Activated CD4-positive, alpha-beta T cell treated with anti-CD3 and anti-CD28 coated beads, Interleukin-2, amount 50 U/mL, for 1 hour (primary cell): ENCODE measurements at places on chromosomes 3 and 15.

DNA sequence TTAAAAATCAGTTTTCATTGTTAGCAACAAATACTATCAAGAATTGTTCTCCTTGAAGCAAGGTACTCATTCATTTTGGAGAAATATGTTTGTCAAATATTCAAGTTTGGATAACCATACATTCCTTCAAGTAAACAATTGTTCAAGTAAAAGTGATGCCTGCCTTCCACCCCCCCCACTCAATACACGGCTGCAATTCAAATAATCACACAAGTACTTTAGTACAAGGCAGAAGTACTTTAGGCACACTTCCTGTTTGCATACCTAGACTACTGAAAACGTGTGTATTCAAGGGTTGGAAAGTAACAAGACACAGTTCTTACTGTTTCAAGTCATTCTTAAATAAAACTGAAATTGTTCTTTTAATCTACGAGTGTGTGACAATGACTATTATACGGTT is 45.4 kb downstream of the TJP1 start:
- no peak for DNase-seq

DNA sequence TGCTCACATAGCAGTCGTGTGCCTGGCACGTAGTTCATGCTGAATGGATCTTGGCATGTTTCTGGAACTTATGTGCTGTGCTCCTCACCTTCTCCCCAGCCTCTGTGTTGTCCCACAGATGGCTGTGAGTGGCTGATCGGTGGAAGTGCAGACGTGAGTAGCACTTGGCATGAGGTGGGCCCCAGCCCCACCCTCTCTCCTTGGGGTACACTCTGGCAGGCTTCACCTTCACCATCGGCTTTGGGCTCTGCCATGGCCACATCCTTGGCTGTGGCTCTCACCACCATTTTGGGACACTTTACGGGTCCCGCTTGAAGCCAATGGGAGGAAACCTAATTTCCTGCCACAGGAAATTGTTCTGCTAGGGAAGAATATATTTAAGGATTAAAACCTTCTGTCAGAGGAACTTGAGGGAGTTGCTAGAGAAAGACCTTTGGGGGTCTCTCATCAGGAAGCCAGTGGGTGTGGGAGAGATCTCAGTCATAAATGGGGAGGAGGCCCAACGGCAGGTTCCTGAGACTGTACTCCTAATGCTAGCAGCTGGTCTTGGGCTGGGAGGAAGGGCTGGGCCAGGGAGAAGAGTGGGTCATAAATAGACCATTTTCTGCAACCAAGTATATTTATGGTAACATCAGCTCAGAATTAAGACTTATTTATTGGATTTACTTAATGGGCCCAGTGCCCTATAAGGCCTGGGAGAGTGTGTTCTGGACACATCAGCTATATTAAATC is 92.3 kb downstream of the SMAD3 start:
- no peak for DNase-seq

DNA sequence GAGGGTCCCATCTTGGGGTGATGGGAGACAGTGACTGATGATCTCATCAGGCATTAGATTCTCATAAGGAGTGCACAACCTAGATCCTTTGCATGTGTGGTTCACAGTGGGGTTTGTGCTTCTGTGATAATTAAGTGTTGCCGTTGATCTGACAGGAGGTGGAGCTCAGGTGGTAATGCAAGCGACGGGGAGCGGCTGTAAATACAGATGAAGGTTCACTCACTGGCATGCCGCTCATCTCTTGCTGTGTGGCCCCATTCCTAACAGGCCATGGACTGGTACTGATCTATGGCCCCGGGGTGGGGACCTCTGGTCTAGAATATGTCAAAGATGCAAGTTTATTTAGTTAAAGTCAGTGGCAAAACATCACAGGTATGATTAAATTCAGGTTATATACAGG is 8.7 kb downstream of the MEF2A start:
- no peak for DNase-seq

DNA sequence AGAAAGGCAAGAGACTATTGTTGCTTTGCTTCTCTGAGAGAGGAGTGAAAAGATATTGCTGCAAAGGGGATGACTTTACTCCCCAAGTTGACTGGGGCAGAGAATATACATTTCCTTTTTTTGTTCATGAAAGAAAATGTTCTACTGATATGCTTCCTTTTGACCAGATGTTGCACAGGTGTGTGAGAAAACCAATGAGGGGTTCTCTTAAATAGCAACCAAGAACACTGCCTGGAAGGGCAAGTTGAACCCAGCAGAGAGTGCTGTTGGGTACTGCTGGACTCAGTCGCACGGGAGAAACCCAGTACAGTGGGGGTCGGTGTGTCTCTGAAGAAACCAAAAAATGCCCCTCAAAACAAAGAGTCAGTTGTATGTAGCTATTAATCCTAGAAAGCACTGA is 101.2 kb downstream of the CHST2 start:
- no peak for DNase-seq

DNA sequence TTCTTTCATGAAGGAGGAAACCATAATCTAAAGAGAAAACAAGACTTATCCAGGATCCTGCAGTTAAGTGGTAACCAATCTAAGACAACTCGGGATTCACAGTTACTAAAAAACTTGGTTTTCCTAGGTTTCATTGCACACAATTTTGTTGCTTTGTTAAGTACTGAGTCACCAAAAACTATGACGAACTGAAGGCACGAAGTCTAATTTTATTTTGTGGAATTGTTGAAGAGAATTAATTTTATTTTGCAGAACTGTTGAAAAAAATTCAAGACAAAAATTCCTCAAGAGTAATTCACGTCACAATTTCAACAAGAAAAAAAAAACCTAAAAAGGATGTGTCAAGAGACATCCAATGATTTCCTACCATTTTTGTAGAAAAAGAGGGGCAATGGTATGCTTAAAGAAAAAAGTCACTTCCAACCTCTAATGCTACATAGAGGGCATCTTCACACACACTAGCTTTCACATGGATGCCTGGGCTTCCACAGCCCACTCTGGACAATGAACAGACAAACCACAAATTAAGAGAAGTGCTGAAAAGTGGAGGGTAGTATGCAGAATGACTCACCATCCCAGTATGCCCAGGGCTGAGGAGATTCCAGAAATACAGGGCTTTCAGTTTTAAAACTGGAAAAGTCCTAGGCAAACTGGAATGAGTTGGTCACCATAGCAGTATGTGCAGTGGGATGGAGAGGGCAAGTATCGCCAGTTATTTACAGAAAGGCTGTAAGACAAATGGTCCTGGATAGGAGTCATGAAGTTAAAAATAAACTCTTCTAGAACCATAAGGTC is 29.2 kb downstream of the PLOD2 start:
- DNase-seq, result no peak

DNA sequence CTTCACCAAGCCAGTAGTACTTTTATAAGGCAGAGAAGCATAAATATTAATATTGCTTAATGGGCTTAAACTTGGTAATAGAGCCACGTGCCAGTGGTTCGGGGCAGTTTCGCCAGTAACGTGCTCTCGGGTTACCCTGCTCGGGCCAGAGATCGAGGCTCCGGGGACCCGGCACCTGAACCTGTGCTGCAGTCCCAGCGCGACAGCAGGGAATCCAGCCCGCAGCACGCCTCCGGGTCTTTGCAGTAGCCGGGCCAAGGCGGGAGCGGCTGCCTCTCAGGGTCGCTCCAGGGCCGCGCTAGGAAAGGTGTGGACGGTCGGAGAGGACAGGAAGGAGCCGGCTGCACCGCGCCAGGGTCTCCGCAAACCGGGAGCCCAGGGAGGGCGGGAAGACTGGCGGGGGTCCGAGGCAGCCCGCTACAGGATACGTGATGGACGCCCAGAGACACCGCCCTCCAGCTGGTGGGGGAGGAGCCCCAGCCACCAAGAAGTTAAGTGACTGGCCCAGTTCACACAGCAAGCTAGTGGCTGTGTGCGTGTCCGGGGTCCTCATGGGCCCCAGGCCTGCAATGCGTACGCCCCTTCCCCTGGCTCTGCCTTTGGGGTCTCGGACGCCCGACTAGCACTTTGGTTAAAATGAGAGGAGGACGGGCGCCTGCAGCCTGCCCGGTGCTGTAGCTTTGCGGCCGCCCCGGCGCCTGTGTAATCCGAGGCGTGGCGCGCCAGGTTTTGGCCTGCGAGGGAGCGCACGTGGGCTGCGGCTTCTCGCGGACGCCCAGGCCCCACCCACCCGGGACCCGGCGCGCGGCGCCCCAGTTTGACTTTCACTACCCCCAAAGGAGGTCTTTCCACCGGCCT is 1.2 kb upstream of the PDE8A start:
- peak; percentile 86 for DNase-seq

GRCh38 chr15:100721758-100722550 is 119.6 kb downstream of the ASB7 start:
- DNase-seq, result no peak

DNA sequence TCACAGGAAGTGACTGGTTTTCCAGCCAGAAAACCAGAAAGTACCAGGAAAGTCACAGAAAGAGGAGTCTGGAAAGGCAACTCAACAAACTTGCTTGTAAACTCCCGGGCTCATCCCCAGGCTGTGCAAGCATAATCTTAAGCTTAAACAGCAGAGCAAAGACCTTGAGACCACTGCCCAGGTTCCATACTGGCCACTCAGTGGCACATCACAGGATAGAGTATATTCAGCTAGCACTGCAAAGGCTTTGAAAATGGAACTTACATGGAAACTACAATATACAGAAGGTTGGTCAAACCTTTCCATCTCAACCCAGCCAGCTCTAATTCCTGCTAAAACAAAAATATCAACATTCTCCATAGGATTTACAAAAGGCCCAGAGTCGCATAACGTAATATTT is 20.1 kb downstream of the DMXL2 start:
- no peak for DNase-seq

DNA sequence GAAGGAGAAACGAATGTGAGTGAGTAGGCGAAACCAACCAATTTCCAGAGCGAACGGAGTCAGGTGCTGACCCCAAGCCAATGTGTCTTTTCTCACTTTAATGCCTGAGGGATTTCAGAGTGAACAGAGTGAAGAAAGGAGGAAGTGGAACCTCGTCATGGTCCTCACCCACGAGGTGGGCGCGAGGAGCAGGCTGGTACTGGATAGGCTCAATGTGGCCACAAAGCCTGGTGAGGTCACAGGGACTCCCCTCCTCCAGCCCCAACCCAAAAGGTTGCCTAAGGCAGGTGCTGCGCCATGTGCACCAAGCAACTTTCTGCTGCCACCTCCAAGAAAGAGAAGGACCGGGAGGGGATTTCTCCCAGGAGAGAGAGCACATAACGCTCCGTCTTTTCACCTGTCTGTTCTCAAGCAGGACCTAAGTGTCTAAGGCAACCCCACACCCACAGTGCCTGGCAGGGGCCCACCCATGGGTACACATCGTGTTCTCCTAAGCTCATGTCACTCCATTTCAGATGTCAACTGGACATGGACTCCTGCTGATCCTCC is 3.8 kb downstream of the NRROS start:
- DNase-seq, result no peak

GRCh38 chr15:29589416-29589815 is 232.9 kb downstream of the TJP1 start:
- no peak for DNase-seq

DNA sequence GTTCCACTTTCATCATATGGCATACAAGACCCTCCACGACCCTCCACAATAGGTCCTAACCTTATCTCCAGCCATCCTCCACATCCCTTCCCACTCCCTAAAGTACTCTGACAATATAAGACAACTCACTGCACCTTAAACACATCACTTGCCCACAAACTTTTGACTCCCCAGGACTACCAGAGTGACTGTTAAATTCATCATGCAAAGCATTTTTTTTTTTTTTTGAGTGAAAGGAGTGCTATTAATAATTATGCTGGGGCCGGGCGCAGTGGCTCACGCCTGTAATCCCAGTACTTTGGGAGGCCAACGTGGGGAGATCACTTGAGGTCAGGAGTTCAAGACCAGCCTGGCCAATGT is 55.8 kb downstream of the OSBPL10 start:
- no peak for DNase-seq

- no peak for DNase-seq
These were observed 351.7 kb upstream of the THRB start for GRCh38 chr3:24846286-24846860.

DNA sequence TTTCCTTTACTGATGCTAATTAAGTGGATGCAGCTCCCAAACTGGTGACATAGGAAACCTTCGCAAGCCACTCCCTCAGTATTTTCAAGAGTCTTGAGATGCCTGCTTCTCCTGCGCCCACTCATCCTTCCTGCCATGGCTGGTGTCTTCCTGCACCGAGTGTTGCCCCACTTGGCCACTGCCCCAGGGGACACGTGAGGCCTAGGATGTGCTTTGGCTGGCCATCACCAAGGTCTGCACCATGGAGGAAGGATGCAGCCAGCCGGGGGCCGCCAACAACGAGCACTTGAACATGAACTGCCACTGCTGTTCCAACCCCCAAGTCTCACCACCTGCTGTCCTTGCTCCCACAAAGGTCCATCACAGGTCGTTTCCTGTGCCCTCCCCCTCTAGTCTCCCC is 34.1 kb downstream of the EPHB3 start:
- no peak for DNase-seq

DNA sequence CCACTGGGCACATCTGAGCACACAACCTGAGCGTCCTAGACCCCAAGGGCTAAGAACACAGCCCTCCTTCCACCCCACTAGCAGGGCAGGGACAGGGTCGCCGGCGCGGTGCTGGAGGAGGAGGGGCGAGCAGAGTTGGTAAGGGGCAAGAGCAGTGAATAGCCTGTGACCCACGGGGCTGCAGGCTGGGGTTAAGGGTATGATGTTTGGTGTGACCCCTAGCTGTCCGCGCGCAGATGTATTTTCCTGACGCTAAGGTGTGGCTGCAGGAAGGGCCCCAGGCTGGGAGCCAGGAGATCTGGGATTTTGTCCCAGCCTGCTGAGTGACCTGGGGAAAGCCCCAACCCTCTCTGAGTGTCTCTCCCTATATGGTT is 1.3 kb upstream of the C15orf39 start:
- DNase-seq, result no peak

DNA sequence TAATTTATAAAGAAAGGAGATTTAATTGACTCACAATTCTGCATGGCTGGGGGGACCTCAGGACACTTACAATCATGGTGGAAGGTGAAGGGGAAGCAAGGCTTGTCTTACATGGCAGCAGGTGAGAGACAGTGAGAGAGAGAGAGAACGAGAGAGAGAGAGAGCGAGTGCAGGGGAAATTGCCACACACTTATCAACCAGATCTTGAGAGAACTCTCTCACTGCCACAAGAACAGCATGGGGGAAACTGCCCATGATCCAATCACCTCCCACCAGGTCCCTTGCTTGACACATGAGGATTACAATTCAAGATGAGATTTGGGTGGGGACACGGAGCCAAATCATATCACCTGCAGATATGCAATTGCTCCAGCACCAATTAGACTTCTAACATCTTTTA is 7.1 kb upstream of the RPL39L start:
- DNase-seq, result no peak

DNA sequence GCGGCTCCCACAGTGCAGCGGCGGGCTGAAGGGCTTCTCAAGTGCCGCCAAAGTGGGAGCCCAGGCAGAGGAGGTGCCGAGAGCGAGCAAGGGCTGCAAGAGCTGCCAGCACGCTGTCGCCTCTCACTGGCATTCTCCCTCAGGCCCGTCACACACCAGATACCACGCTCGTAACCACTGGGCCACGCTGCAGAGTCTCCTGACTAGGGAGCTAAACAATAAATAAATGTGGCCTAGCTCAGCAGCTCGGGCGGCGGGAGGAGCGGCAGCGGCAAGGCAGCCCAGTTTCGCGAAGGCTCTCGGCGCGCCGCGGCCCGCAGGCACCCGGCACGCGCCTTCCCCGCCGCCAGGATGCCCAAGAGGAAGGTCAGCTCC is 55.9 kb upstream of the FAM174B start:
- DNase-seq, result no peak

GRCh38 chr3:47162697-47163168 is 1.2 kb downstream of the SETD2 start:
- DNase-seq, result no peak

GRCh38 chr3:126537116-126537729 is 13.3 kb downstream of the CHST13 start:
- DNase-seq, result no peak
